NCI-H146 (cell line): ENCODE measurements at places on chromosomes 7 and 10.

DNA sequence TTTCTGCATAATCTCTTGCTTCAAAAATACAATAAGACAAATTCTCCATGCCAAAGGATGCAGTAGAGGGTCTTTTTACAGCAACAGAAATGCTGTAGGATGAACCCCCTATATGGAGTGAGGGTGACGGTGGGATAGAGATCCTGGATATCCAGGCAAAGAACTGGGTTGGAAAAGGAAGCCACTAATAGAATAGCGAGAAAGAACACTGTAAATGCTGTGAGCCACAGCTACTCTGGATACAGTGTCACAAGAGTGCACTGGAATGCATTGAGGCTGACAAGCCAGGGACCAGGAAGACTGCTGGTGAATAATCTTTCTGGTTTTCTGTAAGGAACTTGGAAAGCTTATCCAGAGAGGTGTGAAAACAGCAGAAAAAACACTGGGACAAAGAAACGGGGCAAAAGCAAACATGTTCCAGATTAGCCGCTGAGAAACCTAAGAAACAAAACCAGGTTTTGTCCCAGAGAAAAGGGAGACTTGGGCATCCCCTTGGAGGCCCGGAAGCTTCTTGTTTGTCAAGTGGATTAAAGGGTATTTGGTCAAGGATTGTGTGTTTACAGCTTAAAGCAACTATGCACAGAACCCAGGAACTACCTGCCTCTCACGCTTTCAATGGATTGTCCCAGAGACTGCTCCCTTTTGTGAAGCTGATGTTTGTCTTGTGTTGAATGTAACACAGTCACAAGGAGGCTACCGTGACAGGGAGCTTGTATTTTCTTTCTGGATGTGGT lies 6.2 kb upstream of the MSMB start:
- DNase-seq = no peak

- DNase-seq = peak; percentile 31
These were observed 482 bp upstream of the ACTR3C start for GRCh38 chr7:150323682-150324372.

DNA sequence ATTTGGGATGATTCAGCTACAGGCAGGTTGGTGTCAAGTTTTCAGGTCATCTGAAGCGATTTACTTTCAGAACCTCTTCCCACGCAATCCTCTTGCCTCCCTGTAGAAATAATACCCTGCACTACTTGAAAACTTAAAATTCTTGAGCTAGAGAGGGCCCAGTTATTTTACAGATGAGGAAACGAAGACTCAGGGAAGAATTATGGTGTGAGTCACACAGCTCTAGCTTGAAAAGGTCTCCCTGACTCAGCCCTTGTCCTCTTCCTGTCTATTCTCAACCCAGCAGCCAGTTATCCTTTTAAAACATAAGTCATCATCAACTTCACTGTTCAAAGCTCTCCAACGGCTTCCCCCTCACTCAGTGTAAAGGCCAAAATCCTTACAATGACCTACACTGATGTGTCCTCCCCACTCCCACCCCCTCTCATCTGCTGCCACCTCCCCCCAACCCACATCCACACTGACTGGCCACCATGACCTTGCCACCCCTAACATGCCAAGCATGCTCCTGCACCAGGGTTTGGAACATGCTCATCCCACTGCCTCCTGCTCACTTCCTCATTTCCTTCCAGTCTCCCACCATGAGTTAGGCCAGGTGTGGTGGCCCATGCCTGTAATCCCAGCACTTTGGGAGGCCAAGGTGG lies 3.4 kb downstream of the DNMBP start:
- DNase-seq = no peak

DNA sequence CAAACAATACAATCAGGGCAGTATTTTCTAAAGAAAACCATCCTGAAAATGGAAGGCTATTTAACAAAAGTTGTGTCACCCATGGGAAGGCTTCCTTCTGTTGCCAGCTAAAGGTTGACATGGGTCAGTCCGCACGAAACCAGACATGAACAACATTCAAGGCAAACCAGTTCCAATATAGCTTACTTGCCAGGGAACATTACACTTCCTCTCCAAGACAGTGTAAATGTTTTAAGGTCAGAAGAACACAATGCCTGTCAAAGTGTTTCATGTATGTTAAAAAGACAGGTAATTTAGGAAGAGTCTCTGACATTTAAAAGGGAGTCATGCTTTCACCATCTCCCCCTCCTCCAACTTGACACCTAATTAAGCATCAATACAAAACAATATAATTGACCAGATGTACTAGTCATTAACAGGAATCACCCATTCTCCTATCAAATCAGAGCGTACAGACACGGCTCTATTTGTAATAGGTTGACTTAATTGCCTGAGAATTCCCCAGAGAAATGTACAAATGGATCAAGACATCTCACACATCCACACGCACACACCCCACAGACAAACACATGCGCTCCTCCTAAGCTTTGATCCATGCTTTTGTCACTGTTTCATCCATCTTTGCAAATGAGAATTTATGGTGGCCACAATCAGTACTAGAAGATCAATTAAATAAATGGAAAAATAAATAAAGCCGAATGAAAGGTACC lies 69.5 kb downstream of the CACNA2D1 start:
- DNase-seq = peak; percentile 58

GRCh38 chr10:97032624-97033023 lies 153.1 kb downstream of the SLIT1 start:
- DNase-seq = no peak

GRCh38 chr7:150973571-150974451 lies 4.3 kb downstream of the KCNH2 start:
- DNase-seq = peak; percentile 95

DNA sequence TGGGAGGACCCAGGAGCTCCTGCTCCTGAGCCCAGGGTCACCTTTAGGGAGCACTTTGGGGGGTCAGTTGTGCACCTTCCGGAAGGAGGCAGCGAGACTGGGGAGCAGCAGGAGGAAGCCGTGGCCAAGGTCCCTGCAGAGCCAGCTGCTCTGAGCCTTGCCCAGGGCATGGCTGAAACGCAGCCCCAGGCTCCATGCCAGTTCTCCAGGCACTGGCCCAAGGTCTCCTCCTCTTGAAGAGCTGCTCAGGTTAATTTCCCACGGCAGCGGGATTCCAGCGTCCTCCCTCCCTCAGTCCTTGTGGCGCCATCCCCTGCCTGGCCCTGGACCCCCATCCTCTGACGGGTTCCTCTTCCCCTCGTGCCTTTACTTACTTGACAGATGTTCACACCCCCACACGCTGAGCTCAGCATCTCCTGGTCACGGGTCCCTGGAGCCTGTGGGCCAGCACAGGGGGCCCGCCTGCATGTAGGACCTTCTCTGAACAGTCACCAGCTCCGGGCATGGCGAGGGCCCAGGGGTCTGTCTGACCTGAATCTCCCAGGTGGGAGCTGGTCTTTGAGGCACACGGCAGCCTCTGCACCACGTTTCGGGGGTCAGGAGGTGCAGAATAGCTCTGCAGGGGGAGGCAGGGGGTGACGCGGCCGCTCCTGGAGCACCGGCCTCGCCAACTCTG lies 16.7 kb upstream of the CFAP46 start:
- no peak for DNase-seq

DNA sequence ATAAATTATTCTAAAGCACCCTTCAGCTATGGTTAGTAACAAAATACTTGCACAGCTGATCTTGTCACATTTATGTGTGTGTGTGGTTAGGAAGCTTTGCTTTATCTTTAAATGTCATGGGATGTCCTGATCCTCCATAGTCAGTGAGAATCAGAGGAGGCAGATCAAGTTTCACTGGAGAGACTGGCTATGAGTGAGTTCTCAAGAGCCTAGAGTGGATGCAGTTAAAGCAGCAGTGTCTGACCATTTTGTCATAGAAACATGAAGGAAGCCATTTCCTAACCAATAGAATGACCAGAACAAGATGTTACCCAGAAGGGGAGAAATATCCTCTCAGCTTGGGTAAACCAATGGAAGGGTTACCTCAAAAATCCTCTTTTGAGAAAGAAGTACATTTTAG lies 207.2 kb upstream of the DKK1 start:
- DNase-seq = no peak

- no peak for DNase-seq
These were observed 695.4 kb downstream of the LRMDA start for GRCh38 chr10:76126607-76127527.

DNA sequence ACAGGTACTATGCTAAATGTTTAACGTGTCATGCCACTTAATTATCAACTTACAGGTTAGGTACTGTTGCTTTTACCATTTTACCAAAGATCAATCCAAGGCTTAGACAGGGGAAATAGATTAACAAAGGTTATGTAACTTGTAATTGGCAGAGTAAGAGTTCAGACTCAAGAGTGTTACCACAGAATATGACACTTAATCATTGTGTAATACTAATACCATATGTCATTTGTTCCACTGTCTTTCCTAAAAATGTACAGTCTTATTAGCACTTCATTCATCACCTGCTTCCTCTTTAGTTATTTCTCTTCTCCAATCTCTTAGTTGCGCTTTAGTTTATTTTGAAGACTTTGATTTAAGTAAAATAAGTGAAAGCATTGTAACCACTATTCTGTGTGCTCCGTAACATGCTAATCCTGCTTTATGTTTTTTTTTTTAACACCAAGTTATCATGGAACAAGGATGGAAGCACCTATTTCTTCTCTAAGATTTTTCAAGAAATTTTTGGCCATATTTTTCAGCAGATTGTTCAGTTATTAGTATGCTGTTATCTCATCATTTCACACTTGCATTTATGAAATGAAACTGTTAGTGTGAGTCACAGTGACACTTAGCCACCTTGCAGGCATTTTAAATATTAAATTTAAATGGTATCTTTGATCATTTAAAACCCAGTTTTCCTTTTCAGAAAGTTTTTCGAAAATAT lies 197.3 kb downstream of the PHF14 start:
- no peak for DNase-seq
